ENCODE measurements at places on chromosomes 4 and X.

DNA sequence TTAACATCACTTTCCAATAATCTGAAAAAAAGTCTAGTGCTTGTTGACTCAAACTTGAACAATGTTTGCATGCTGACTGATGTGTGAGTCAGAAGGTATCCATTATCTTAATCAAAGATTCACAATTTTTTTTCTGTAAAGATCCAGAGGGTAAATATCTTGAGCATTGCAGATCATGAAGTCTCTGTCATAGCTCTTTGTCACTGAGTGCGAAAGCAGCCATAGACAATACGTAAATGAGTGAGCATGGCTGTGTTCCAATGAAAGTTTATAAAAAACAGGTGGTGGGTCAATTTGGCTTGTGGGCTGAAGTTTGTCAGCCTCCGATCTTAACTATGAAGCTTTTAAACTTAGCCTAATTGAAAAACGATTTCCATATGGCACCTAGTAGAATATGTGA, 37.7 kb downstream of the NHS start:
- H3K27ac ChIP-seq, result no peak overlapping the region
- no peaks in the 10 kb centered on the region for H3K36me3 ChIP-seq
- H3K4me1 ChIP-seq, result no peaks in the 10 kb centered on the region
- peaks cover 51% of the 10 kb centered on the region for H3K27me3 ChIP-seq
- DNase-seq, result no peak

- no peaks in the 10 kb centered on the region for H3K4me1 ChIP-seq
- H3K27me3 ChIP-seq, result no peaks in the 10 kb centered on the region
- no peak overlapping the region for H3K4me3 ChIP-seq
Observed at GRCh38 chr4:111435986-111436744, 709.1 kb upstream of the FAM241A start.

GRCh38 chr4:57971261-57971660, 861.1 kb upstream of the IGFBP7 start:
- no peaks in the 10 kb centered on the region for H3K36me3 ChIP-seq
- H3K4me3 ChIP-seq, result no peak overlapping the region
- no peaks in the 10 kb centered on the region for H3K27me3 ChIP-seq
- no peak for DNase-seq
- H3K4me1 ChIP-seq, result no peaks in the 10 kb centered on the region

GRCh38 chr4:90689739-90690138, 562.5 kb downstream of the CCSER1 start:
- H3K27ac ChIP-seq, result no peak overlapping the region
- no peak for DNase-seq
- no peak overlapping the region for H3K4me3 ChIP-seq
- H3K27me3 ChIP-seq, result no peaks in the 10 kb centered on the region
- no peaks in the 10 kb centered on the region for H3K36me3 ChIP-seq

Measured in lung (tissue), 17 donors.